ENCODE measurements at places on chromosomes 11 and 22.

DNA sequence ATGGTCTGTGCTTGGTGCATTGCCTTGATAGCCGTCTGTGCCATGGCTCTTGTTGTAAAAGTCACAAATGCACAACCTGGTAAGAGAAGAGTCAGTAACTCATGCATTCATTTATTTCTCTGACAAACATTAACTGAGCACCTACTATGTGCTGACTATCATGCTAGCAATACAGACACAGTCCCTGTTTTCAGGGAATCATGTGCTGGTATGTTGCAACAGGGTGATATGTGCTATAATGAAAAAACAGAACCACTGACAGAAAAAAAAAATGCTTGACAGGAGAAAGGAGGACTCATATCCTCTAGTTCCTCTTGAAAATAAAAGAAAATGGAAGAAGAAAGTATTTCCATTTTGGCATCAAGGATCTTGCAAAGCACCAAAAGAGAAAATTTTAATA is 34.5 kb upstream of the RAPSN start:
- no peak for DNase-seq

GRCh38 chr11:94325681-94326080 is 21.3 kb downstream of the IZUMO1R start:
- no peak for DNase-seq

DNA sequence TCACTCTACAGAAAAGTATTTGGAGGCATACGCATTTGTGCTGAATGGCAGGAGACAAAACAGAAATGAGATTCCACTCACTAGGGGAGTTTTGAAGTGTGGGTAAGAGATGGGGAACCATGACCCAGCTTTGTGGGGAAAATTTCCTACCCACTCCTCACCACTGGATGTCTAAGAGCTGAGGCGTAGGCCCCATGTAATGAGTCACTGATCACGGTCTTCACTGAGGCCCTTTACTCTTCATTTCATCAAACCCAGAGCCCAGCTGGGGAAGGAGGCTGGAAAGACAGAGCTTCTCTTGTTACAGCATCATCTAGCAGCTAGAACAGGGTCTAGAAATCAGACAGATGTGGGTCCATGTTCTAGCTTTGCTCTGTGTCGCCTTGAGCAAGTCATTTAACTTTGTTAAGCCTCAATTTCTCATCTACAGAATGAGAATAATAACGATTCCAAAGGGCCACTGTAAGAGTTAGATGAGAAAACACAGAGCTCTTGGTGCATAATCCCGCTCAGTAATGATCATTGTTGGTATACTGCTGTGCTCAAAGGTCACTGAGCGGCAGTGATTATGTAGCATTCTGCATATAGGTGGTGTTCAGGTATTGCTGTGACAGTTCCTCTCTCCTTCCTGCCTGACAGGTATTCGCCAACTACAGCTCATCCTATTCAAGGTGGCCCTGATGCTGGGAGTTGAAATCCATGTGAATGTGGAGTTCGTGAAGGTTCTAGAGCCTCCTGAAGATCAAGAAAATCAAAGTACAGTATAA is 97.2 kb downstream of the MICAL2 start:
- DNase-seq, result no peak

DNA sequence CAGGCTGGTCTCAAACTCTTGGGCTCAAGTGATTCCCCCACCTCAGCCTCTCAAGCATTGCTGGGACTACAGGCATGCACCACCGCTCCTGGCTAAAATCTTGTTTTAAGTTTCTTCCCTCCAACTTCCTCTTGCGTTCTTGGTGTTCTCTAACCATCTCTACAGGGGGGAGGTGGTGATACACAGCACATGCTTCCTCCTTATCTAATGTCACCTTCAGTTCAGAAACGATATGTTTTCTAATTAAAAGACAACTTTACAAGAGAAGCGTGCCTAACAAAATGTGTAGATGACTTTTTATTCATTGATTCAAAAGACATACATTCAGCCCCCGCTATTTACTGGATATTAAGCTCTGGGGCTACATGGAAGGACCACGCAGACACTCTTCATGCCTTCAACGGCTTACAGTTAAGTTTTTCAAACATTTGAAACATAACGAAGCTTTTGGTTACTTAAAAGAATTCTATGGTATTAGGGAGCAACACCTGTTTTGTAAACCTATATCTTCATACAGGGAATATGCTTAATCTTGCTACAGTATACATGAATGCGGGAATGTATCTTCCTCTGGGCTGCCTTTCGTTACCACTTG is 933 bp upstream of the DLAT start:
- no peak for DNase-seq

GRCh38 chr11:61896665-61897386 is 5.5 kb upstream of the FADS3 start:
- DNase-seq, result no peak

DNA sequence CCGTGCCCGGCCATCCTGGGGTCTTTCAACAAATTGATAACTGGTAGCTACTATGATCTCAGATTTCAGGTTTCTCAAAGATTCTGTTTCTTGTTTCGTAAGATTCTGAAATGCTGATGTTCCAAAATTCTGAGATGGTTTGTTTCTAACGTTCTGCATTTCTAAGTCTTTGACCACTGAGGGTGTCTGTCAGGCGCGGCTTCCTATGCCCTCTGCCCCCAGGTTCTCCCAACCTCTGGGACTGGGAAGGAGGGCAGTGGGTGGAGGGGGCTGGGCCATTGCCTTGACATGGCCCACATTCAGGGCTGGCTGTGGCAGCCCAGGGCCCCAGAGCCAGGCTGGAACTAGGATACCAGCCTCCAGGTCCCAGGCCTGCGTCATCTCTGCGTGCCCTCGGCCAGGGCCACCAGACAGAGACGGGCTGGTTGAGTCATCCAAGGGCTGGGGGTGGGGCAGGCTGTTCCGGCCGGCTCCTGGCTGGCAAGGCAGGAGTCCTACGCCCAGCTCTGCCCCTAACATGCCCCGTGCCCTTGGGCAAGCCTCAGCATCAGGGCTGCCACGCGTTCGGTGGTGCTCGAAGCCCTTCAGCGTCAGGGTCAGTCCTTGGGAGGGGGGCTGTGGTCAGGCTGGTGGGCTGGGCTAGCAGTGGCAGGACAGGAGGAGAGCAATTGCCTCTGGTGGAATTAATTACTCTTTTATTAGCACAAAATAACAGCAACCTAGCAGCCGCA is 5.2 kb downstream of the TMEM134 start:
- no peak for DNase-seq

DNA sequence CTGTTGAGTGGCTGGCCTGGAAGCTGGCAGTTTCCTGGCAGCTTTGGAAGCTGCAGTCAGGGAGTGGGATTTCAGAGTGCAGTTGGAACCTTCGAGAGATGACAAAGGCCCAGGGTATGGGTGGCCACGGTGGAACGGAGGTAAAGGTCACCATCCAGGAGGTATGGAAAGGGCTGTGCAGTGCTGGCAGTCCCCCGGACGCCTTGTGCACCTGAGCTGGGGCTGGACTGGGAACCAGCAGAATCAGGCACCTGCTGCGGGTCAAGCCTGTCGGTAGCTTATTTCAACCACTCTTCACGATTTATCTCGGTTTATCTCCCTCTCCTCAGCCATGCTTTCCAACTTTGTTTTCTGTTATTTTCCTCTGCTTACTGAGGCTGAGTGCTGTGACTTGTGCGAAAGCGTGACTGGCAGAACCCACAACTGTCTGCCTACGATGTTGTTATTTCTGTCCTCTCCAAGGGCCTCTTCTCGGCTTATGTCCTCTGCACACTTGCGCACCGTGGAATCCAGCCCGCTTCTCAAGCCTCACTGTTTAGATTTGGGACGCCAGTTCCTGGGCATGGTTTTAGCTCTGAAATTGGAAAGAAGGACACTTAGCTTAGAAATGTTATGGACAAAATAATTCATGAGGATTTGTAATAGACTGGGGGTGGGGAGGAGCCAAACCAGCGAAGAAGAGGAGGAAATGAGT is 24.0 kb upstream of the ATXN10 start:
- no peak for DNase-seq

DNA sequence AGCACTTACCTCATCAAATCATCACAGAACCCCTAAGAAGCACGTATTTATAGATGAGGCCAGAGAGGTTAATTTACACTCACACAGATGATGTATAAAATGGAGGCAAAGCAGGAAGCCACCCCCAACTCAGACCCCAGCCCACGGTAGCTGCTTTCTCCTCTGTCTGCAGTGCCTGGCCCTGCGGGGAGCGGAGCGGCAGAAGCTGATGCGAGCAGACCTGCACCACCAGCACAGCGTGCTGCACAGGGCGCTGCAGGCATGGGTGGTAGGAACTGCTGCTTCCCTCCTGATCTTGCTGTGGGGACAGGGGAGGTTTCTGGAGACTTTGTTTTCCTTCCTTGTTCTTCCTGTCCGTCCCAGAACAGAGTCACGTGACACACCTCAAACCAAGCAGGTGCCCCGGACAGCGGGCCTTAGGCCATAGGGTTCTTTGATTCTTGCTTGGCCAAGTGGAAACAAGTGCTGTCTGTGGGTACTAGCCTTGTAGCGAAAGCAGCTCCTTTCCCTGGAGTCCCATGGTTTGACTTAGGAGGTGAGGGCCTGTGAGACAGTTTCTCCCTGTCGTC is 57.8 kb downstream of the PISD start:
- no peak for DNase-seq

DNA sequence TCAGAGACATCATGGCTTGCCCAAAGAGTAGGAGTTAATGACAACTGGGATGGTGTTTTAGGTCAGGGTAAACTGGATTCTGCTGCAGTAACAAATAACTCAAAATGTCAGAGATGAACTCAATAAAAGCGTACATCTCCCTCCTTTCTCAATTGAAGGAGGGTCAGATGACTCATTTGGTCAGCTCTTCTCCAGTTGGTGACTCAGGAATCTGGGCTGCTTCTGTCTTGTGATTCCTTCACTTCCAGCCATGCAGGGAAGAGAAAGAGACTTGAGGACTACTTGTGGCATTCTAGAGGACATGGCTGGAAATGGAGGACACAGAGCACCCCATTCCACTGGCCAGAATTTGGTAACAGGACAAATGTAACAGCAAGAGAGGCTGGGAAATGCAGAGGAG is 3.2 kb upstream of the SYT13 start:
- no peak for DNase-seq

All from activated T-helper 1 cell treated with anti-CD3 and anti-CD28 coated beads, Interleukin-2, amount 50 U/mL, for 16 hours (primary cell).